ENCODE measurements at places on chromosomes 4 and X.

DNA sequence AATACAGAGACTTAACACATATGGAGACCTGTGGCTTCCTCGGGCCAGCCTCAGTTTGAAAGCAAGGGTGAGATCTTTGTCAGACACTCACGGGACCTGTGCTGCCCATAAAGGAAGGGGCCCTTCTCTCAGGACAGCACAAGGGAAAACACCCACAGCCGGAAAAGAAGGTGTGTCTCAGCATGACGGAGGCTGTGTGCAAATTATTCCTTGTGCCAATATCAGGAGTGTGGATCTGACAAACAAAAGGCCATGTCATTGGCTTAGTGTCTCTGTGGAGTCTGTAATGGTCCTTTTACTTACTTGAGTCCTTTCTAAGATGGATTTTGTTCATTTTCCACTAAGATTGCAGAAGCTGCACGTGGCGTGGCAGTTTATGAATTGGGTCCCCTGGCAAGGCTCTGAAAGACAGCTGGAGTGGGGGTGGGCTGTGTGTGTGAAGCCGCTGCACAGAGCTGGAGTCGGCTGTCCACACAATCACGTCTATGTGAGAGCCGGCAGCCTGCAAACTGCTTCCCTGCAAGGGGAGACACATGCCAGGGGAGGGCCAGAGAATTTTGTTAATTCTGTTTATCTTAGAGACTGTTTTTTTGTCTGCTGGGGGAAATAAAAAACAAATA lies 1.9 kb downstream of the ENPP6 start:
- no peak for DNase-seq

GRCh38 chr4:102696758-102697157 lies 64.0 kb downstream of the MANBA start:
- DNase-seq = no peak

DNA sequence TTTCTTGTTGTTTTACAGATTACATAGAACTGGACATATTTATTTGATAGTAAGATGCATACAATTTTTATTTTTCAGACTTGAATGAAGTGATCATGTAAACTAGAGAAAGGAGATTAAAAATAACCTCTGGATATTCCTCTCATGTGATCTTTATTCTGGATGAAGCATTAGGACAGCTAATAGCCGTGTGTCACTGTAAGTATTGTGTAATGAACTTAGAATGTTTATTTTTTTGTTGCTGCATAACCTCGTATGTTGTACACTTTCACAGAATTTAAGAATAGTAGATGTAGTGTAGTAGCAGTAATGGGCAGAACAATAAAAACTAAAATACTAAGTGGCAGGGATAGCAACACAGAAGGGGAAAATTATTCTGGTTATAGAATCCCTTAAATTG lies 2094.5 kb upstream of the TENM3 start:
- DNase-seq = no peak

DNA sequence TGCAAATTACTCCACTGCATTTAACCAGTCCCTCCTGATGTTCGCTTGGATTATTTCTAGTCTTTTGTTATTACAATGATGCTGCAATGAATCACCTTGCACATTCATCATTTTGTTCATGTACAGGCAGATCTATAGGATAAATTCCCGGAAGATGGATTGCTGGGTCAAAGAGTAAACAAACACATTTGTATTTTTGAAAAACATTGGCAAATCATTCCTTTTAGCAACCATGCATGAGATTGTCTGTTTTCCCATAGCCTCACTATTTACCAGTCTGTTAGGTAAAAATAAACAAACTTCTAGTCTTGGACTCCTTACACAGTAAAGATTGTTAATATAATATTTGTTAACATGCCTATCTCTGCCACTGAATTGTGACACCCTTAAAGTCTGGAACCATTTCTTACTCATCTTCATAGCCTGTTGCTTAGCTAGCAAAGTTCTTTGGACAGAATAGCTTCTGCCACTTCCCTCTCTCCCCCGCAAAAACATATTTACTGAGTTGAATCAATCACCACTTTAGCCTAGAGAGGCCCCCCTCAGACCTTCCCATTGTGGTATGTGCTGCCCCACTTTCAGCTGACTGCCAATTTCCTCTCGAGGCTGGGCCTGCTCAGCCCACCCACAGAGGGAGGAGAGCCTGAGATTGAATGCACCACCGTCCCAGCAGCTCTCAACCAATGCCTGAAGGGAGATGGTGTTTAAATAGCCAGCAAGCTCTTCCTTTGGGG lies 108.4 kb upstream of the ATXN3L start:
- DNase-seq = no peak

GRCh38 chr4:156790866-156791265 lies 180.7 kb downstream of the PDGFC start:
- no peak for DNase-seq

DNA sequence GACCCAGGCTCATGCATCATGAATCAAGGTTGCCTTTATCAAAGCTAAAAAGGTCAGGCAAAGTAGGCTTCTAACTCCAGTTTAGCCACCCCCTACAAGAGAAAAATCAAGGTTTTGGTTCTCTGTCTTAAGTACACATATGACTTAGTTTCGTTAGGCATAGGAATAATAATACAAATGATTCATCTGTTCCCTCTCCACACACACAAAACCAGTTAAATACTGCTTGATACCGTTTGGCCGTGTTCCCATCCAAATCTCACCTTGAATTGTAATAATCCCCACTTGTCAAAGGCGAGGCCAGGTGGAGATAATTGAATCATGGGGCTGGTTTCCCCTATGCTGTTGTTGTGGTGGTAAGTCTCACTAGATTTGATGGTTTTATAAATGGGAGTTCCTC lies 226.2 kb downstream of the HS6ST2 start:
- peak; percentile 3 for DNase-seq

DNA sequence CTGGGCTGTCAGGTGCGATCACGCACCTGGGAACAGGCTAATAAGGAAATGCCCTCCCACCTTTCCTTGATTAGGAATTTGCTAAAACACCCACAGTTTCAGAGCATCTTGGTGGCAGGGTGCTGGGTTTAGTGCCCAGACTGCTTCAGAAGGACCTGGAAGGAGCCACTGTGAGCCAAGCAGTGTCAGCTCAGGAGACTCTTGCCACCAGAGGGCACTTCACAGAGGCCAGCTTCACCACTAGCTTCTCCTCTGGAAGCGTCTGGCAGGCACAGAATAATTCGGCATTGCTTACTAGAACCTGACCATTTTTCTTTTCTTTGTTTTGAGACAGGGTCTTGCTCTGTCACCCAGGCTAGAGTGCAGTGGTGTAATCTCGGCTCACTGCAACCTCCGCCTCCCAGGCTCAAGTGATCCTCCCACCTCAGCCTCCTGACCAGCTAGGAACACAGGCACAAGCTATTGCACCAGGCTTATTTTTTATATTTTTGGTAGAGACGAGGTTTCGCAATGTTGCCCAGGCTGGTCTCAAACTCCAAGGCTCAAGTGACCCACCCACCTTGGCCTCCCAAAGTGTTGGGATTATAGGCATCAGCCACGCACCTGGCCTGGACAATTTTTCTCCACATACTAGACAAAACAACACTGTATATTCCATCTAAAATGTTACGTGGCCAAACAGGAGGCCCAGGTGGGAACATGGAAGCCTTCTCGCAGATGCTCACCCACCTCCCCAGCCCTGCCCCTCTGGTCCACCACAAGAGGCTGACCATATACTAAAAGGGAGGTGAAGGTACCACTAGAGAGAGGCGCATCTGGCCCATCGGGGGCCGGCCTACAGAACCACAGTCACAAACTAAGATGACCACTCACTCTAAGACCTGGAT lies 14.1 kb downstream of the NOP14 start:
- no peak for DNase-seq

- DNase-seq = no peak
Observed at GRCh38 chrX:12947545-12948235, 27.2 kb upstream of the TMSB4X start.

DNA sequence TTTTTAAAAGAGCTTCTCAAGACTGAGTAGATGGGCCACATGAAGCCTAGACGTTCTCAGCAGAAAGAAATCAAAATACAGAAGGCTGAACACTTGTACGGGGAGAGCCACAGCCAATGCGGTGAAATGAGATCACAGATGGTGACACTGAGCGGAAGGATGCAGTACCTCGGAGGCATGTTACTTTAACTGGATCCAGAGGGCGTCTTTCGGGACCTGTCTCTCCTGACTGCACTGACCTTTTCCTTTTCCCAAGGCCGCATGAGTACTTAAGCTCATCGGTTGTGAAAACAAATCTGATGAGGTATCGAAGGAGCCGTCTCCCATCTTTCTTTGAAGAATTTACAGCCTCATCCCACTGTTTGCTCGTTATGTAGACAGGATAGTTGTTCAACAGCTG lies 32.6 kb downstream of the BEND4 start:
- no peak for DNase-seq

DNA sequence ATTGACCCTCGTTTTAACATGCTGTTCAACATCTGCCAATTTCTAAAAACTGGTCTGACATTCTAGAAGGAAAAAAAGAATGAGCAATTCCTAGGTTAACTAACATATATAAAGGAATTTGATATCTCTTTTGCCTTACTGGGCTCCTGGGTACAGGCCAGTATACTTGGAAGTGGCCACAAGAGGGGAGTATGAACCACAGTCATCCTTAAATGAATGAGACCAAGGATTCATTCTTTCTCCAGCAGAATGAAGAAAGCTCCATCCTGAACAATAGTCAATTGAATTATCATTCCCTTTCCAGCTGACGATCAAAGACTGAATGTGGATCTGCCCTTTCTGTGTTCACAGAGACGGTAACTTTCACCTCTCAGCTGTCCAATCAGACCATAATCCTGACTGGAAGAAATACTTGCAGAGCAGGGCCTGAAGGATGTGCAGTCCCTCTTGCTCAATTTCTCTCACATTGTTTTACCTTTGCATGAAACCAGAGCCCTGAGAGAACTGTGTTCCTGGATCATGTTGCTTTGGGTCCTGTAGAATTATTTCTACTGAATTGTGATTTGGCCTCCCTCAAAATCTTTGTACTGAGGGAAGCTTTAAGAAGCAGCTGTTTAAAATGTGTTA lies 14.8 kb upstream of the SPARCL1 start:
- DNase-seq = no peak

DNA sequence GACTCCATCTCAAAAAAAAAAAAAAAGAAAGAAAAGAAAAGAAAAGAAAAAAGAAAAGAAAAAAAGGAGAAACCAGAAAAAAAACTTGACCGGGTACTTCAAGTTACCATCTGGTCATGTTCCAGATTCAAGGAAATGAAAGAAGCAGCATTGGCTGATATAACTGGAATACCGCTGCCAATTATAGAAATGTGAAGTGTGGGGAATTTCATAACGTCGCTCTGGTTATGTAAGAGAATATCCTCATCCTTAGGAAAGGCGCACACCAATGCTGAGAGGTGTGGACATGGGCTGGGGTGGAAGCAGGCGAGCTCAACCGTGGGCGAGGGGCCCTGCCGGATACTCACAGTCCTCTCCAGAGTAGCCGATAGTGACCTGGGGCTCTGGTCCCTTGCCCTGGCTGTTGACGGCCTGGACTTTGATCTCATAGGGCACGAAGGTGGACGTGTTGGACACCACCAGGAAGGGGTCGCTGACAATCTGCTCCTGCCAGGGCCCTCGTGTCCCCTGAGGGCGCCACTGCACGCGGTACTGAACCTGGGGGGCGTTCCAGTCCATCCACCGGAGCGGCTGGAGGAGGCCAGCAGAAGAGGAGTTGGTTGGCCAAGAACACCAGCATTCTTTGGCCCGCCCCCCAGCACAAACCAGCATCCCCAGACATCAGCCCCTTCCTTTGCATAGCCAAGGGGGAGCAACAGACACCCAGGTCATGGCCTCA lies 19.5 kb downstream of the L1CAM start:
- no peak for DNase-seq

DNA sequence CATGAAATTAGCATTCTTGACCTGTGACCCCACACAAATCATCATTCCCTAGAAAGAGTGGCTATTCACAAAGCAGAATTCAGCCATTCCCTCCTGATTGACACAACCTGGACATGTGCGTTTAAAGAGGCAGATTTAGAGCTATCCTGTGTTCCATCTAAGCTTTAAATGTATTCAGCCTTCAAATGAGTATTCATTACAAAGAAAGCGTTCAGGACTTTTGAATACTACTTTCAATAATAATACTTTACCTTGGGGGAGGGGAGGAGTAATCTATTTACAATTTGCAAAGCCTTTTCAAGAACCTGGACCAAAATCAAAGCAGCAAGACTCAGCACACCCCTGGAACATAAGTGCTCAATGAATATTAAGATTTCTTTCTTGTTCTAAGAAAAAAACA lies 22.5 kb upstream of the GPC4 start:
- no peak for DNase-seq

DNA sequence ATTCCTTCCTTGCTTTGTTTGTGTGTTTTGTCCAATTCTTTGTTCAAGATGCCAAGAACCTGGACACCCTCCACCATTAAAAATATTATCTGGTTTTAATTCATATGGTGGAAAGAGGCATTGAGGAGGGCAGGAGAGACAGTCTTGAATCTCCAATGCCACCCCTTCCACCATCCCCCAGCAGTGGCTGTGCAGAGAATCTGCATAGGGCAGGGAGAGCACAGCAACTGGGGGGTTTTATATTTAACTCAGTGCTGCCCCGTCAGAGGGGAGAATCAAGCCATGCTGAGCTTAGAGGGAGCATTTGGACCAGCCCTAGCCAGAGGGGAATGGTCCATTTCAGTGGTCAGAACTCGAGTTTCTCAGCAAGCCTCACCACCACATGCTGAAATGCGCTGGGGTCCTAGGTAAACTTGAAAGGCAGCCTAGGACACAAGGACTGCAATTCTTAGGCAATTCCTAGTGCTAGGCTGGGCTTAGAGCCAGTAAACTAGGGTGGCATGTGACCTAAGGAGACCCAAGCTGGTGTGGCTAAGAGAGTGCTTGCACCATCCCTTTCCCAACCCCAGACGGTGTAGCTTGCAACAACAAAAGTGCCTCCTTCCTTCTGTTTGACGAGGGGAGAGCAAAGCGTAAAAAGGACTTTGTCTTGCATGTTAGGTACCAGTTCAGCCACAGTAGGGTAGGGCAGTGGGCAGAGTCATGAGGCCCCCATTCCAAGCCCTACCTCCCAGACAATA lies 34.2 kb downstream of the CCDC158 start:
- no peak for DNase-seq

GRCh38 chr4:53716011-53716410 lies 124.7 kb upstream of the LNX1 start:
- DNase-seq = no peak

GRCh38 chr4:159129814-159130550 lies 27.1 kb downstream of the RAPGEF2 start:
- no peak for DNase-seq

DNA sequence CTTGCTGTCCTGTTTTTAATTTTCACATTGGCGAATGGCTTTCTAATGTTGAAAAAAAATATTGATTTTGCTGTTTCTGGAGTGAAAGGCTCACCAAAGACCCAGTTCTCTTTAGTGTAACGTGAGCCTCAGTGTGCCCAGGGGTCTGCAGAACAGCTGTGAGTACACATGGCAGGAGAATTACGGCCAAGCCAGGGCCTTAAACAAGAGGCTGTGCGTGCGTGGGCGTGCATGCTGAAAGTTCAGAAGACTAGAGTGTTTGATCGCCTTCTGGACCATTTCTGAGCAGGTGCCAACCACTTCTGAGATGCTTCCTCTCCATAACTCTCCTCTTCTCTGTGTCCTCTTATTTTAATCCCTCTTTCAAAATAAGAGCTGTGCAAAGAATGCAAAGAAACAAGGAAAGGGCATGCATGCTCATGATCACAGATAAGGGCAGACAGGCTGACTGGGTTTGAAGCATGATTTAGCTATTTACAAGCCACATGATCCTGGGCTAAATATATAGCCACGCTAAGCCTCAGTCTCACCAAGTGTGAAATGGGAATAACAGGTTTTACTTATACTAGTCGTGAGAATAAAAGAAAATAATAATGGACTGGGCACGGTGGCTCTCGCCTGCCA lies 9.9 kb downstream of the PHEX start:
- no peak for DNase-seq

GRCh38 chr4:10773010-10773409 lies 88.4 kb upstream of the CLNK start:
- no peak for DNase-seq

GRCh38 chr4:151226004-151226932 lies 50.7 kb upstream of the PRSS48 start:
- no peak for DNase-seq

All from activated CD4-positive, alpha-beta T cell treated with anti-CD3 and anti-CD28 coated beads, Interleukin-2, amount 50 U/mL, for 48 hours (primary cell).